ENCODE measurements at places on chromosomes 2 and 18. TPM values are rescaled to one million over a fixed set of nuclear protein-coding genes. Genes with fewer than 3 reads are reported as not detected.

DNA sequence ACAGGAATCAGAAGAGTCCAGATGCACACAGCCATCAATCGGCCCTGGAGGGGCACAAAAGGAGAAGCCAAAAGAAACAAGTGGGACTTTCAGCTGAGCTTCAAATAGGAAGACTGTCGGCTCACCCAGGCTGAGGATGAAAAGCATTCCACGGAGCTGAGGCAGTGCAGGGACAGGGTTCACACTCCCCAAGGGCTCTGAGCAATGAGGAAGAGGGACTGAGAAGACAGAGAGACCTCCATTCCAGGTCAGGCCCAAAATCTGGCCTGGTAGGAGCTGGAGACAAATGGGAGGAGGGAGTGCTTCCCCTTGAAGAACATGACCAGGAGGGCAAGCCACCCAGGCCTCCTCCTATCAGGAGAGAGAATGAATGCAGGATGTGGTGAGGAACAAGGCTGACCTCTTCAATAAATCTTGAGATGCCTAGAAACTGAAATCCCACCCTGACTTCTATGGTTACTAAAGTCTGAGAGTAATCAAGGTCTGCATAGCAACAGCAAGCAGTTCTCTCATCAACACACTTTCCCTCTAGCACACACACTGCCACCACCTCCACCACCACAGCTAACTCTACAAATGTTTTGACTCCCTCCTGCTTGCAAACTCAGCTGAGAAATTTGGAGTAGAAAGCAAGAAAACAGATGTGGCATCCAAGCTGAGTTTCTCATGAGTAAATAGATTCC lies 434.4 kb downstream of the TNS1 start:
- no peaks in the 10 kb centered on the region for H3K4me1 ChIP-seq
- no peak for DNase-seq
- no peak overlapping the region for H3K4me3 ChIP-seq
- no peaks in the 10 kb centered on the region for H3K27me3 ChIP-seq
- no peak overlapping the region for H3K27ac ChIP-seq
- no peaks in the 10 kb centered on the region for H3K36me3 ChIP-seq

- no peaks in the 10 kb centered on the region for H3K27me3 ChIP-seq
- no peaks in the 10 kb centered on the region for H3K4me1 ChIP-seq
- H3K4me3 ChIP-seq: no peak overlapping the region
- DNase-seq: no peak
- no peak overlapping the region for H3K27ac ChIP-seq
Measured at GRCh38 chr2:22110244-22110651, 986.5 kb downstream of the TDRD15 start.

The DDX1 gene
- total RNA-seq: 29.7 TPM

GRCh38 chr2:67318993-67319481 lies 78.1 kb upstream of the ETAA1 start:
- H3K4me1 ChIP-seq: no peaks in the 10 kb centered on the region
- H3K36me3 ChIP-seq: no peaks in the 10 kb centered on the region
- H3K27me3 ChIP-seq: no peaks in the 10 kb centered on the region
- no peak for DNase-seq
- no peak overlapping the region for H3K27ac ChIP-seq

The NLRC4 gene
- total RNA-seq: 0.56 TPM

DNA sequence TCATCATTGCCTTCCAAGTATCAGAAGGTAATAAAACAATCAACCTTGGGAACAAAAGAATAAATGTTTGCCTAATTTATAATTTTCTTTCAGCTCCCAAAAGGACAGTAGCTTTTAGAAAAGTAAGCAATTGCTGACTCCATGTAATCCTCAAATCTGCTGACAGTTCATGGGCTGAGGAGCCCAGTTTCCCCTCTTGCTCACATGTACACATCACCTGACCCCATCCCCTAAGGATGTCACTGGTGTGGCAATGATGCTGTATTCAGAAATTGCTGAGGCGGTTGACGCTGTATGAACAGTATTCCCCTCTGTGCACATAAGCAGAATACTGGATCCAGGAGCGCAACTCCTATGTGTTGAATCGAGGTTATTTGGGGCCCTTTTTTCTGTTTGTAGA lies 56.1 kb upstream of the LYPD1 start:
- DNase-seq: no peak
- H3K4me1 ChIP-seq: no peaks in the 10 kb centered on the region
- no peak overlapping the region for H3K27ac ChIP-seq
- no peak overlapping the region for H3K4me3 ChIP-seq

GRCh38 chr2:159516241-159516758 lies 100.0 kb downstream of the BAZ2B start:
- H3K4me1 ChIP-seq: peaks cover 16% of the 10 kb centered on the region
- no peak for DNase-seq
- H3K27me3 ChIP-seq: no peaks in the 10 kb centered on the region

DNA sequence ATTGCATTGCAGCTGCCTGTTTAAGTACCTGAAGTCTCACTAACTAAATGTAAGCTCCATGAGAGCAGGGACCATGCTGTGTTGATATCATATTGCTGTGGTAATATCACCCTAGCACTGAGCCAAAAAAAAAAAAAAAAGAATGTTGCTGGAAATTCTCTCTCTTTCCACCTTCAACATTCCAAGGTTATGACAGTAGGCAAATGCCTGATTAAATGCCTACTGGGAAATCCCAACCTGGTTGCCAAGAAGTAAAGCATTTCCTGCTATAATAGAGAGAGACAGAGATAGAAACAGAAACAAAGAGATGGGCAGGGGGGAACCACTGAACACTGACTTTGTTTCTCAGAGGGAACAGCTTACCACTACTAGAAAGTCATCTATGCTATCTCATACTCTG lies 1604.2 kb downstream of the LRP1B start:
- H3K4me3 ChIP-seq: no peak overlapping the region
- no peak for DNase-seq
- no peaks in the 10 kb centered on the region for H3K27me3 ChIP-seq

GRCh38 chr18:51171625-51172259 lies 25.7 kb downstream of the MEX3C start:
- peaks cover 7% of the 10 kb centered on the region for H3K4me1 ChIP-seq
- H3K27me3 ChIP-seq: no peaks in the 10 kb centered on the region
- H3K36me3 ChIP-seq: no peaks in the 10 kb centered on the region
- DNase-seq: no peak
- no peak overlapping the region for H3K27ac ChIP-seq

DNA sequence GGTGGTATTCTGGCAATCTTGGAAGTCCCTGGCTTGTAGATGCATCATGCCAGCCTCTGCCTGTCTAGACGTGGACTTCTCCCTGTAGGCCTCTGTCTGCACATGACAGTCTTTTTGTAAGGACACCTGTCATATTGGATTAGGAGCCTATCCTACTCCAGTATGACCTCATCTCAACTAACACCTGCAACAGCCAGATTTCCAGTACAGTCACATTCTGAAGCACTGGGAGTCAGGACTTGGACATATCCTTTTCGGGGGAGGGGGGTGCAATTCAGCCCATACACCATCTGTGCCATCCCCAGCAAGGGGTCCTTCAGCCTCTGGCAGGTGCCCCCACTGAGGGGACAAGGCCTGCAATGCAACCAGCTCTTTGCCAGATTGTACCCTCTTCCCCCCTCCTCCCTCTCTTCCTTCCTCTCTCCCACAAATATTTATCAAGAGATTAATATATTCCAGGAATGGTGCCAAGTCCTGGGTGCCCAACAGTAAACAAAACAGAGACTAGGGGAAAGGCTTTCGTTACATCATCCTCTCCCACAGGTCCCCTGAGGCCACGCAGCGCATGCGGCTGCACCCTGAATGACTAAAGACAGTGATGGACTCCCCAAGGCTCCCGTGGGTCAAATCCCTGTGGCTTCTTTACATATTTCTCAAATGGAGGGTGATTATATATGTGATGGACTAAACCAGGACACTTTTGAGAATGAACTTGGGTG lies 20.5 kb upstream of the MYCN start:
- DNase-seq: no peak
- no peaks in the 10 kb centered on the region for H3K4me1 ChIP-seq
- H3K4me3 ChIP-seq: no peak overlapping the region
- no peaks in the 10 kb centered on the region for H3K27me3 ChIP-seq

The ALPI gene
- total RNA-seq: not detected

The MBP gene
- total RNA-seq: 40.8 TPM

DNA sequence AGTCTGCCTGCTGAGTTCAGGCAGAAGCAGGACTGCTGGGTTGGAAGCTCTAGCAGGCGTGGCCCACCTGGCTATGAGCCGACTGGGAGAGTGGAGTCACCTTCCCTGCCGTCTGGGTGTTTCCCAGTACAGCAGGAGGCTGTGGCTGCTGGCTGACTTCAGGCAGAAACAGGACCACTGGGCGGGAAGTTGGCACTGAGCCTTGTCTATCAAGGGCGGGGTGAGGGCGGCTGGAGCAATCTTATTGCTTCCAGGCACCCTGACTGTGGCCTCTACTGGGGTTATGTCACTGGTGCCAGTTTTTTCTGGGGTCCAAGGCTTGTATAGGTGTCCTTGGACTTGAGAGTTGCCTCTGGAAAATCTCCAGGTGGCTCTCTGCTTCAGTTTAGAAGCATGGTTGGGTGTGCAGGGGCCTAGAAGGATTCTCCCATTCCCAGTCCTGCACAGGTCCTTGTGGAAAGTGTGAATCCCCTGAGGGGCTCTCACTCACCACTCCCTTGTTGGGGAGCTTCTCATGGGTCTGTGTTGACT lies 30.5 kb downstream of the LTBP1 start:
- H3K4me1 ChIP-seq: no peaks in the 10 kb centered on the region
- DNase-seq: peak; percentile 64
- no peaks in the 10 kb centered on the region for H3K27me3 ChIP-seq
- no peak overlapping the region for H3K27ac ChIP-seq

- no peak overlapping the region for H3K4me3 ChIP-seq
- no peak for DNase-seq
- peaks cover 2% of the 10 kb centered on the region for H3K36me3 ChIP-seq
- no peaks in the 10 kb centered on the region for H3K4me1 ChIP-seq
- H3K27me3 ChIP-seq: no peaks in the 10 kb centered on the region
Measured at GRCh38 chr2:72993147-72993932, 76.0 kb downstream of the EMX1 start.

The SERPINB10 gene
- not detected for total RNA-seq

DNA sequence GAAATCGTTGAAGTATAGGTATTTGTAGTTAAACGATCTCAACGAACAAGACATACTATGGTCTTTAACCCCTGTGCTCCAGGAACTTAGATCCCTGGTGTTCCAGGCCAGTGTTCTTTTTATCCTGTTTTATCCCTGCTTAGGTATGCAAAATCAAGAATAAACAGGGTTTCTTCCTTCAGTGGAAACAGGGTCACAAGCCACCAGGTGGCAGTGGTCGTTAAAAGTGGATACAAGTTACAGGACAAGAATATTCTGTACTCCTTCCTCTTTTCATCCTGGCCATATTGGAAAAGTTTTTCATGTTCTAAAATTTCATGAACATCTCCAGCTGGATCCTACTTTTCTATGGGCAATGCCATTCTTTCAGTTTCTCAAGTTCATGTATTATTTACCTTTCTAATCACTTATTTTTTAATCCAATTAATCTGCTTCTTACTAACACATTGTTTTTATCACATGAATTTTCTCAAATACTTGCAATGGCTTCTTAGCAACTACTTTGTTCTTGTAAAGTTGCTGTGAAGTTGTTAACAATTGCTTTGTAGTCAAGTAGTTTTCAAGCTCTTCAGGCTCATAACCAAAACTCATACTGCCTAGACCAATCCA lies 16.4 kb upstream of the HNMT start:
- no peak overlapping the region for H3K27ac ChIP-seq
- peaks cover 24% of the 10 kb centered on the region for H3K4me1 ChIP-seq
- DNase-seq: peak; percentile 75
- H3K4me3 ChIP-seq: no peak overlapping the region
- no peaks in the 10 kb centered on the region for H3K36me3 ChIP-seq

DNA sequence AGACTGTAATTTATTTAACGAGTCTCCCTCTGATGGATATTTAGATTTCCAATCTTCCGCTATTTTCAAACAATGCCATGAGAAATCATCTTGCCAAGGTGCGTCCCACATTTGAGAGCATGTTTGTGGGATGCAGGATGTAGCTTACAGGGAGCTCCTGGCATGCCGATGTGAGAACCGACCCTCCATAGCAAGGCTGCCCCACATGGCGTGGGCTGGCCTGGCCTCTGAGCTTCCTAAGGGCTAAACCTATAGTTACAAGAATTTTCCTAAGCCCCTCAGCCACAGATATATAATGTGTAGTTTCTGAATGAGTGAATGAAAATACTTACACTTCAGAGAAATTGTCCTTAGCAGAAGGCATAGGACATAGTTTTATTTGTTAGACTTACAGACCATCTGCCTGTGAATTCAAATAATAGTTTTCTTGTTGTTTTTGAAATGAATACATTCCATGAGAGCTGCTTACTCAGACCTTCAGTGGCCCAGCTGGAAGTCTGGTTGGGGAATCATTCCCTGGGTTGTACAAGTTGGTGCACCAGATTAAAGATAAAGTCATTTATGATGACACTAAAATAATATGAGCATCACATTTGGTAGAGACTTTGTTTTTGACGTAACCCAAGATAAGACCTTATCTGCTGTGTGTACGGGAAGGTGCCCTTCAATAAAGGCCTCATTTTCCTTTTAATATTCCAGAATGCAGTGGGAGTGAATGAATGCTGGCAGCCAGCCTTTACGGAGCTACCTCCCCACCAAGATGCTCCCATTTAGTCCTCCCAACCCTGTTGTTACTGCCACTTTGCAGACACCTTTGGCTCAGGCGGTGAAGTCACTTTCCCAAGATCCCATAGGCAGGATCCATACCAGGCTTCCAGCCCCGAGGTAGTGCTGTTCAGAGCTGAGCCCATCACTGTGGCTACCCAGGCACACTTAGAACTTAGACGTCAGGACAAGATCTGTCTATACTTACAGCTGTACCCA lies 107.1 kb downstream of the GLI2 start:
- H3K27me3 ChIP-seq: no peaks in the 10 kb centered on the region
- no peak overlapping the region for H3K4me3 ChIP-seq
- no peak overlapping the region for H3K27ac ChIP-seq

GRCh38 chr2:24107-24506 lies 22.2 kb downstream of the FAM110C start:
- no peaks in the 10 kb centered on the region for H3K36me3 ChIP-seq
- H3K4me1 ChIP-seq: no peaks in the 10 kb centered on the region
- H3K4me3 ChIP-seq: no peak overlapping the region

The TRMT61B gene
- total RNA-seq: 8.5 TPM

DNA sequence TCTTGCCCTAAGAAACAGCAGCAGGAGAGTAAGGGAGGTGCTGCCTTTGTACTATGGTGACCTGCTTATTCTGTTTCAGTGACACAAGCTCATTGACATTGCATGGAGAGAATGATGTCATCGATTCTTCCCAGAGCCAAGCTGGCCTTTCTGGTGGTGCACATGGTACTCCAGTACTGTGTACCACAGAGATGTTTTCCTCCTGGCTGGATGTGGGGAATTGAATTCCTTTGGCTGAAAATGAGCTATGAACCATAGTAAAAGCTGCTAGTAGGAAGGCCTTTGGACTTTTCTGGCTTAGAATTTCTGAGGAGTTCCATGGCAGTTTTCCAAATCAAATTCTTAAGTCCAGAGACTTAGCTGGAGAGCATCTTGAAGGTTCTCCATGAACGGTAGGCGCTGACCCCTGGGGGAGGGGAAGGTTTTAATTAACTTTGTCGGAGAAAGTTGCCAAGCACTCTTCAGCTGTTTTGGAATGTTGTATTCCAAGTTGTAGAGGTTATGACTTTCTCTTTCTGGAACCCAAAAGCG lies 17.1 kb upstream of the B3GNT2 start:
- no peak overlapping the region for H3K27ac ChIP-seq
- no peaks in the 10 kb centered on the region for H3K4me1 ChIP-seq
- no peak for DNase-seq
- no peaks in the 10 kb centered on the region for H3K27me3 ChIP-seq

The CXCR1 gene
- 0.40 TPM for total RNA-seq

All from right lobe of liver (tissue), 6 donors.